ENCODE measurements at places on chromosomes 1 and 21.
A peak's percentile ranks its signal among the peaks of the same experiment; 100 is the strongest.

DNA sequence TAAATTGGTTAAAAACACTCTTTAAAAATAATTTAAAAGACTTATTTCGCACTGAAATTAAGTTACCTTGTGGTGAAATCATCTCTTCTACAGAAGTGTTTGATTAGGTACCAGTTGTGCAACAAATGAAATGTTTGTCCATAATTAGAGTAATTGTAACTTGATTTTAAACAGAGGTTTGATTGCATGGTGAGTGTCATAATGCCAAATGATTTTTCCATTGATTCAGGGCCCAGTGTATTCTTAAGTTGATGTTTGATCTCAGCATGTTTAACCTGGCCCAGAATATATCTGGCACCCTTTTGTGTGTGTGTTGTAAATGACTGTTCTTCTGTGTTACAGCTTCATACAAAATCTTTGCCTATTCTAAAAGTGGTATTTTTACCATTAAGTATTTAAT is 28.5 kb downstream of the LRRC8B start:
- no peak for DNase-seq

GRCh38 chr1:22673486-22674409 is 20.7 kb downstream of the C1QB start:
- DNase-seq, result peak; percentile 24

GRCh38 chr21:28393279-28393678 is 599.4 kb downstream of the LTN1 start:
- DNase-seq, result no peak

DNA sequence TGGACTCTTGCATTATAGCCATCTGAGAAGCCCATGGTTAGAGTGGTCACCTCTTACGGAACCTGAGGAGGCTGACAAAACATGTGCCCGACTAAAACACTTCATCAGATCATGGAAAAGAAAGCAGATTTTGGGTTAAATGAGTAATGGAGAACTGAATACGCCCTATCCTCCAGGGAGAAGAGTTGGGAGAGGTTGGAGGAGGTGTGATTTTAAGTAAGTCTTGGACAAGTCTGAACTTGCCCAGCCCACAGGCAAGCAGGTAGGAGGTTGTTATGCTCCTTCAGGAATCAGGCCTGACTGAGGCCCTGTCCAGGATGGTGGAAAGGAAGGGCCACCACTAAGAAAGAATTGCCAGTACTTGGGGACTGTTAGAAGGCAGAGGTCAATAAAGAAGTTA is 255.8 kb downstream of the TGFB2 start:
- DNase-seq, result no peak

DNA sequence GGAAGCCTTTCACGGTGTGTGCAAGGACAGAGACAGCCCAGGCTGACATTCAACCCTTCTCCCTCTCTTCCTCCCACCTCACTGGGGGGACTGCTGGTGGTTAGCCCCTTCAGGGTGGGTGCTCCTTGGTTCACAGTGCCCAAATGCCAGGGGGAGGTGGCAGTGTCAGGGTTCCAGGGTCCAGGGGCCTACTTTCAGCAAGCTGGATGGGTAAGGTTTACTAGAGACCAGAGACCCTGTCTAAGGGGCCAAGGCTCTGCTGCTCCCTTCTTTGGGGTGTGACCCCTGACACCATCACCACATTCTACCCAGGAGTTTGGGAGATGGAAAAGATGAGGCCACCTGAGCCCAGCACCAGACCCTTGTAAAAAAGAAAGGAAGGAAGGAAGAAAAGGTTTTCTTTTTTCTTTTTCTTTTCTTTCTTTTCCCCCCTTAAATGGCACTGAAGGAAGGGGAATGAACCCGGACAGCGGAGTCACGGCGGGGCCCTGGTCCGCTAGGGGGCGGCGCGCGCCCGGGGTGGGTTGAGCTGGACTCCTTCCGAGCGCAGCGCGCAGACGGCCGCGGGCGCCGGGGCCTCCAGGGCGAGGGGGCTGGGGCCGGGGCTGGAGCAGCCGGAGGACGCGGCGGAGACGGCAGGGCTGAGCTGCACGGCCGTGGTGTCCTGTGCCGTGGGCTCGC is 18.8 kb downstream of the KNCN start:
- no peak for DNase-seq

GRCh38 chr1:19605967-19606366 is 38.1 kb upstream of the NBL1 start:
- no peak for DNase-seq

- no peak for DNase-seq
These were observed 86.7 kb upstream of the TLR5 start for GRCh38 chr1:223229756-223230155.

- no peak for DNase-seq
These were observed 6.4 kb upstream of the SDC3 start for GRCh38 chr1:30914931-30915330.

GRCh38 chr1:29669912-29670311 is 433.6 kb downstream of the PTPRU start:
- DNase-seq, result no peak

- DNase-seq, result no peak
These were observed 16.2 kb downstream of the DRAXIN start for GRCh38 chr1:11707621-11708276.

- no peak for DNase-seq
These were observed 773 bp downstream of the RABIF start for GRCh38 chr1:202888221-202888530.
